ENCODE measurements at places on chromosomes 11 and 22.

DNA sequence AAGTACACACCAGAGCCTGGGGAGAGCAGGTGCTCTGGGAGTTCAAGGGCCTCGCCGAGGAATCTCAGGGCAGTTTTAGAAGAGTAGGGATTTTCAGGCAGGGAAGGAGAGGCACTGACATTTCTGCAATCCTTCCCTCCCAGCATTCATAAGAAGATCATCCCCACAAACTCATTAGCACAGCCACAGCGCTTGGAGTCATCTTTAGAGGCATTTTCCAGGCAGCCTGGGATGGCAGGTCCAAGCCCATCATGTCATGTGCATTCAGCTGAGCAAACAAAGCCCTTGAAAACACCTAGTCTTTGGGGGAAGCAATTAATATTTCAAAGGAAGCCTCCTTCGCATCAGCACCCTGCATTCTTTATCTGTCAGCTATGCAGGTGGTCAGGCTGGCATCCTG, 43.8 kb downstream of the MAP6 start:
- DNase-seq = no peak

GRCh38 chr11:6771926-6772893, at the start of gene OR2AG2:
Gene OR2AG2 (minus strand): TSS chr11:6771976. CDS start chr11:6768957, 3,019 bp downstream.
- no peak for DNase-seq

DNA sequence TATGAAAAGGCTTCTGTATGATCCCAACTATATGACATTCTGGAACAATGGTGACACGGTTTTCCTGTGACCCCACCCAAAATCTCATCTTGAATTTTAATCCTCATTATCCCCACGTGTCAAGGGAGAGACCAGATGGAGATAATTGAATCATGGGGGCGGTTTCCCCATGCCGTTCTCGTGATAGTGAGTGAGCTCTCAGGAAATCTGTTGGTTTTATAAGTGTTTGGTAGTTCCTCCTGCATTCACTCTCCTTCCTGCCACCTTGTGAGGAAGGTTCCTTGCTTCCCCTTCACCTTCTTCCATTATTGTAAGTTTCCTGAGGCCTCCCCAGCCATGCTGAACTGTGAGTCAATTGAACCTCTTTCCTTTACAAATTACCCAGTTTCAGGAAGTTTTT, 53.1 kb upstream of the TSPAN18 start:
- no peak for DNase-seq

DNA sequence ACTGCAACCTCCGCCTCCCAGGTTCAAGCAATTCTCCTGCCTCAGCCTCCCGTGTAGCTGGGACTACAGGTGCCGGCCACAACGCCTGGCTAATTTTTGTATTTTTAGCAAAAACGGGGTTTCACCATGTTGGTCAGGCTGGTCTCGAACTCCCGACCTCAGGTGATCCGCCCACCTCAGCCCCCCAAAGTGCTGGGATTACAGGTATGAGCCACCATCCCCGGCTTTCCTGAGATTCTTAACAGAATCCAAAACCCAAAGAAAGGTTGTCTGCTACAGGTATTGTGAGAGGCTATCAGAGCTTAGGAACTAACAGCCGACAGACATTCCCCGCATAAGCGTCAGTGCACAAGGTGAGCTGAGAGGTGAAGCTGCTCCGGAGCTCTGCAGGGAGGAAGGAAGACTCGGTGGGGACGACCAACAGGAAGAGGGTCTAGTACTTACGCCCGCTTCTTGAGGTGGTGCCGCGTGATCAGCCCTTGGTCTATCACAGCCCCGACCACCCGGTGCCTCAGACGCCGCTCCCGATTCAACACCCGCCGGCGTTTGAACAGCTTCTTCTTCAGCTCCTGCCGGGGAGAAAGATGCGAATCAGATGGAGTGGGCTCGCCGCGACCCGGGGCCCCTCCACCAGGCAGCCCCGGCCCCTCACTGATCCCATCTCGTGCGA, 470 bp downstream of the C11orf98 start:
- DNase-seq = no peak

DNA sequence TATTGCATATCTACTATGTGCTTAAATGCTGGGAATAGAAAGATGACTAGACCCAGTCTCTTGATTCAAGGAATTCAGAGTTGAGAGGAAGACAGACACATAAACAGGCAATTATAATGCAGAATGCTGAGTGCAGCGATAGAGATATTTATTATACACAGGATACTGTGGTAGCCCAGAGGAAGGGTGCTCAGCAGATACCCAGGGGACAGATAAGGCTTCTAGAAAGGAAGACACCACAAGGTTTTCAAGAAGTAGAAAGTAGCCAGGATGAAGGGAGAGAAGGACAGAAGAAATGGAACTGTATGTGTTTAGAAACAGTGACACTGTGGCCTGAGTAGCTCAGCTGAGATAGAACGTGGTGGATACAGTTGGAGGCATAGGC, 79.4 kb upstream of the NNMT start:
- no peak for DNase-seq

DNA sequence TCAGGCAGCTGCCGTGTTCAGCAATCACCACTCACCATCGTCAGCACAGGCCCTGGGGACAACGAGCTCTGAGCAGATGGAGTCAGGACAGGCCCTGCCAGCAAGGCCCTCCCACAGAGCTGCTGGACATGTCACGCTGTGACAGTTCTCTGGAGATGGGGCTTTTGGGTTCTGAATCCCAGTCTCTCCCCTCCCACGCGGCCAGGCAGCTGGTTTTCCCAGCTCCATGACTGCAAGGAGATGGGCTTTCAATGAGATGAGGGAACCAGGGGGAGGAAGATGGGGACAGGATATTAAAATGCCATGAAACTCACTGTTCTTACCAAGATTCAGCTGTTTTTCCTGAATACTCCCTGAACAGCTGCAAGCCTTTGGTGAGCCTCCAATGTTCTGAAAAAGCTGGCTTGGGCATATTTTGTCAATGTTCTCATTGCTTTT, 305.9 kb downstream of the BRD1 start:
- no peak for DNase-seq

DNA sequence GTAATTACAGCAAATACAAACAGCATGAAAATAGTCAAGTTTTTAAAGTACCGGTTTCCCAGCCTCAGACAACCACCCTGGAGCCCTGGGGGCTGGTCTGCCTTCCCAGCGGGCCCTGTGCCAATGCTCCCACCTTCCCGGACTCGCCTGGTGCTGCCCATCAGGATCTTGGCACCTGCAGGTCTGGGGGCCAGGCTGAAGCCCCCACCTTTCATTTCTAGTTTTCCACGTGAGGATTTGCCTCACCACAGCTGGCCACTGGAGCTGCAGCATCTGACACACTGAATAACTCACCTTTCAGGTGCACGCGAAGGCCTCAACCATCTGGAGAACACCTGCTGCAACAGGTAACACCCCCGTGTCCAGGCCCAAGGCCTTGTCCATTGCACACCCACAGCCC, 108.7 kb upstream of the THY1 start:
- DNase-seq = no peak

DNA sequence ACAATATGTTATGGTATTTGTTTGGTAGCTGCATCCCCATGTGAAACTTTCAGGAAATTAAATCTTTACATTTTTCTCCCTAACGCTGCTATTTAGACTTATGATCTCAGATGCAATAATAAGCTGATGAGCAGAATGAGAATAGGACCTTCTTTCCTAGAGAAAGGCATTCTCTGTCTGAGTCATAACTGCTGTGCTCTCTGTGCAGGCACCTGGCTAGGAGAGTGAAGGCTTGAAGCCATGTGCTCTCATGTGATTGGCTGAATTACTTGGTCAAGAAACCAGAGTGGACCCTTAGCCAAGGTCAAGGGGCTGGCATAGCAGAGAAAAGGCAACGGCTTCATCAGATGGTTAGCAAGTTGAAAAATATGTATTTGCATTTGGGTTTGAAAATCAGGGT, 185.0 kb downstream of the ADAMTS15 start:
- no peak for DNase-seq

DNA sequence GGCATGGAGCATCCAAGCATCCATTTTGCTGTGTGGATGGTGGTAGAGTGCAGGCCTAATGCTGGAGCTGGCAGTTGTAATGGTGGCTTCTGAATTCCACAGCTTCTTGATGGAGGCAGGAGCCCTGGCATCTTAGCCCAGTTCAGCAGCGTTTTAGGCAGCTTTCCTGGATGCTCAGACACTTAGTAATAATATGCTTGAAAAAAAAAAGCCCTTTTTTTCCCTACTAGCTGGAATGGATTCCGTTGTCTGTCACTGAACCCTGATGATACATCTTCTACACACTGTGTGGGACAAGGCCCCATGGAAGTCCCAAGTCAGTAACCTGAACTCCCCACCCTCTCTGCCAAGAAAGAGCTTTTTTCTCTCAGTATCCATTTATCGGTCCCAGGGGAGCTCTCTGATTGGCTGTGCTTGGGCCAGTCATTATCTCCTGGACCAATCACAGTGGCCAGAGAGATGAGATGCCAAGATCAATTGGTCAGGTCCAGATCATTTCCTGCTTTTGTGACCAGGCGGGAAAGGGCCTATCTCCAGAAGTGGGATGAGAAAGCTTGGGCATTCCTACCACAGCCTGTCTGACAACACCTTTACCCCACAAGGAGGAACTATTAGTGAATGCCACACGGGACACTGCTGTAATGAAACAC, 34.2 kb downstream of the MCM5 start:
- no peak for DNase-seq

- no peak for DNase-seq
Measured at GRCh38 chr11:32830413-32830738, 649 bp downstream of the PRRG4 start.

DNA sequence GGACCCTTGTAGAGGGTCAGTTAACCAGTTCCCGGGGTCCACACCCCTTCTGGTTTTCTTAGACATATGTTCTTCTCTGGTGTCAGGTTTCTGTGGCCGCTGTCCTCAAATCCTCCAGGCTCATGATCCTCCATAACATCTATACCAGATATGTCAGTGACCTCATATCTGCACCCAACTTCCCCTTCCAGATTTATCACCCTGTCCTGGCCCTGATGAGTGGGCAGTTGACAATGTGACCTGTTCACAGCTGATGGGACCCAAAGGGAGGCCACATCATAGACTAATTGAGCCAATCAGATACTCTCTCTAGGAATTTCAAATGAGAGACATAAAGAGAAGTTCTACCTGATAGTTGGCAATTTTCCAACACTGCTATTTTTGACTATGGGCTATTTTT, 5.1 kb downstream of the DKK3 start:
- DNase-seq = no peak

DNA sequence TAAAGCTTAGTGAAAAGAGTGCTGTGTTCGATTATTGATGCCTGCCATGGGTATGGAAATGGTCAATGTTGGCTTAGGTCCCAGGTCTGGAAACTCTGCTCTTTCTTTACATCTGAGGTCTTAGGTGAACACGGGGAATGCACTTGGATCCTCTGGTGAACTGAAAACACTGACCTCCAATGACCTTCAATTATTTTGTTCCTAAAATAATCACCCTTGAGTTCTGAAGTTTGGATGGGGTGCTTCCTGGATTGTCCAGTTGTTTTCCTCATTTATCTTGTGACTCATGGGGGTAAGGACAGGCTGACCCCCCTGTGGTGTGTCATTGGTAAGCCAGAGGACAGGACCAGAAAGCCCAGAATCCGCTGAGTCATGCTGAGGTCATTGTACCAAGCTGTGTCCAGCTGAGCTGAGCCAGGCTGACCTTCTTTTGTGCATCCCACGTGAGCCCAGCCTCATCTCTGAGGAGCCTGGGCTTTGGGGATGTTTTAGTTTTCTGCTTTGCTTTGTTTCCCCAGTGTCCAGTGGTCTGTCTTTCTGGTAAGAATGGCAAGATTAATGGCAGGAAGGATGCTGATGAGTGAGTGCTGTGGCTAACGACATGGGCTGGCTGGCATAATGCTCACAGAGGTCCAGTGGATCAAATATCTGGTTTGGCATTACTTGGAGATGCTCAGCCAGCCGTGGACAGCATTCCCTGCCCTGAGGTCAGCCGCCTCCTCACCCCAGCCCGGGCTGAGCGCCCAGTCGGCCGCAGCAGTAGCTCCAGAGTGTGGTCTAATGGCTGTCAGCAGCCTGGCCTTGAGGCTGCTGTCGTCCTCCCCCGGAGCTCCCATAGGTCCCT, 35.6 kb downstream of the AMPD3 start:
- DNase-seq = no peak

GRCh38 chr11:76627606-76628005, 42.9 kb downstream of the LRRC32 start:
- no peak for DNase-seq

GRCh38 chr11:17388609-17389210, at the start of gene KCNJ11:
Gene KCNJ11 (minus strand): TSS chr11:17388659. CDS start chr11:17388091, 568 bp downstream.
- no peak for DNase-seq

GRCh38 chr11:70210530-70210929, 7.4 kb downstream of the FADD start:
- DNase-seq = no peak

GRCh38 chr11:17801166-17801565, 66.6 kb downstream of the KCNC1 start:
- DNase-seq = no peak

DNA sequence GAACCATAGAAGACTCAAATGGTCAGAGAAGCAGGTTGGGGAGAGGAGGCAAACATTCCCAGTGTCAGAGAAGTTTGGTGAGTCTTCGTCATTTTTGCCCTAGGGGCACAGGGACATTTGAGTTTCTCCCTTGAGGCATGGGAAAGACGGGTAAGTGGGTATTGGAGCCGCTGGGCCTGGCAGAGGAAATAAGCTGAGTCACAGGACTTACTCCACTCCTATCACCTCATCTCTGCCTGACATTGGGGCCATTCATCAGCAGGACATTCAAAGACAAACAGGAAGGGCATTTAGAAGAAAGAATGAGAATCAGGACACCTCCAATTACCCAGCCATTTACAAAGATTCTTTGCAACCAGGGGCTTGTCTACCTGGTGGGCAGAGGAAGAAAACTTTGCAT, 100.7 kb upstream of the SEZ6L start:
- DNase-seq = no peak

GRCh38 chr22:33357981-33358399, 299.8 kb upstream of the SYN3 start:
- DNase-seq = no peak

GRCh38 chr11:67450796-67451657, 1.5 kb downstream of the GPR152 start:
- no peak for DNase-seq

DNA sequence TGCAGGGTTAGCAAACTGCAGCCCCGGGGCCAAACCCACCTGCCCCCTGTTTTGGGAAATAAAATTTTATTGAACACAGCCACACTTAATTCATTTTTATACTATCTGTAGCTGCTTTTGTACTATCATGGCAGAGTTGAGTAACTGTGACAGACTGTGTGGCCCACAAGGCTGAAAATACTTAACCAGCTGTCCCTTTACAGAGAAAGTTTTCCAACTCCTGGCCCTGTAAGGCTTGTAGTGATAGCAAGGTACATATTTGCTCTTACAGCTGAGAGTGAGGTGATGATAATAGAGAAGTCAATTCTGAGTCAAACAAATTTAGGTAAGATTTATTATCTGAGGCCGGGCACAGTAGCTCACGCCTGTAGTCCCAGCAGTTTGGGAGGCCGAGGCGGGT, 87.4 kb upstream of the SLC6A5 start:
- DNase-seq = no peak
